Activated CD8-positive, alpha-beta memory T cell treated with anti-CD3 and anti-CD28 coated beads for 4 hours (primary cell): ENCODE measurements at places on chromosomes 1 and 21.
A peak's percentile ranks its signal among the peaks of the same experiment; 100 is the strongest.

GRCh38 chr21:18164933-18165332, 79.7 kb upstream of the CHODL start:
- no peak for DNase-seq

GRCh38 chr1:80085067-80085466, 1078.5 kb upstream of the ADGRL4 start:
- DNase-seq: no peak

DNA sequence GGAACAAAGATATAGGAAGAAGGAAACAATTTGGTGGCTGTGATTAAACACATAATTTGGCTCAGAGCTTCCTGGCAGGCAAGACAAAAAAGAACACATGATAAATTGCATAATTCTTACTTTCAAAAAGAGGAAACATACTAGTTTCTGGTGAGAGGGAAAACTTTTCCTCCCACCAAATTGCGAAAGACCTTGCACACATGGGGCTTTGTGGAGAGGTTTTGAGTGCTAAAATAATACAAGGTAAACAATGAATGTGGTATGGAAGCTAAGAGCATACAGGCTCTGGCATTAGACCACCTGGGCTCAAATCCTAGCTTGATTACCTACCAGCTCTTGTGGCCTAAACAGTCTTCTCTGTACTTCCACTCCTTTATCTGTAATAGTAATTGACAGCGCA, 140.2 kb upstream of the HOOK1 start:
- no peak for DNase-seq

- DNase-seq: no peak
Observed at GRCh38 chr1:65108025-65108642, 39.9 kb upstream of the AK4 start.

- no peak for DNase-seq
Observed at GRCh38 chr21:45509566-45510465, 32.4 kb downstream of the SLC19A1 start.

GRCh38 chr1:9371391-9371935, 78.8 kb downstream of the SPSB1 start:
- no peak for DNase-seq

GRCh38 chr1:169326956-169327268, 40.7 kb downstream of the NME7 start:
- no peak for DNase-seq

GRCh38 chr1:74976491-74976890, 157.7 kb upstream of the LHX8 start:
- no peak for DNase-seq

DNA sequence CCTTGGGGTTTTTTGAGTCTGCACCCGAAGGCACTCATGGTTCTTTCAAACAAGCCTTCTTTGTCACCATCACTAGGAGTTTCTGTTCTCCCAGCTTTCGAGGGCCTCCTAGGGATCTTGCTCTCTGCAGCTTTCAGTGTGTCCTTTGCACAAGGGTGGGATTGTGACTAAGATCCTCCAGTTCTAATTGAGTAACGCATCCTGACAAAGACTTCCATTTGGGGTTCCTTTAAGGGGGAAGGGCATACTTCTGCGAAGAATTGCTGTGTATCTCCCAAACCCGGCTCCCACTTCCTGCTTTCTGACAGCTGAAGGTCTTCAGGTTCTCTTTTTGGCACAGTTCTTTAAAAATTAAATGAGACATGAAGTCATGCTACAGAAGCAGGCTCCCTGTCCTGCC, 139.4 kb downstream of the EDEM3 start:
- no peak for DNase-seq

- DNase-seq: no peak
Observed at GRCh38 chr1:229889031-229889517, 178.0 kb upstream of the GALNT2 start.

DNA sequence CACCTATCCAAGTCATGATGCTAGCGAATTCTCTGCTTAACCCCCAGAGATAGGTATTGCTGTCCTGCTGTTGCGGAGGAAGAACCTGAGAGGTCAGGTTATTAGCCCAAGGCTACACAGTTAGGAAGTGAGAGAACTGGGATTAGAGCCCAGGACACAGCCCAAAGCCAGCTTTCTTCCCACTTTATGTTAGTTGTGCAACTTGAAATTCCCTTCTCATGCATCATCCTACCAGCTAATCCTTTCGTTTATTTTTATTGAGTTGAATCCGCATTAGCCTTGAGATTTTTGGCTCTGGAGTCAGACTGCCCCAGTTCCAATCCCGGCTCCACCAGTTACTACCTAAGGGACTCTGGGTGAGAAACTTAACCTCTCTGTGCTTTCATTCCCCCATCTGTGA, 65.4 kb downstream of the PLEKHA6 start:
- DNase-seq: no peak

- DNase-seq: no peak
Observed at GRCh38 chr1:95451054-95451453, 217.0 kb downstream of the RWDD3 start.

GRCh38 chr1:110239441-110240430, 29.6 kb downstream of the KCNC4 start:
- no peak for DNase-seq

- no peak for DNase-seq
Observed at GRCh38 chr1:193104502-193104906, 710 bp downstream of the GLRX2 start.

- no peak for DNase-seq
Observed at GRCh38 chr1:22471078-22471477, 19.4 kb downstream of the ZBTB40 start.

- DNase-seq: no peak
Observed at GRCh38 chr1:184033711-184034167, 3.8 kb downstream of the COLGALT2 start.

- DNase-seq: no peak
Observed at GRCh38 chr1:153533689-153534201, 2.0 kb downstream of the S100A6 start.

DNA sequence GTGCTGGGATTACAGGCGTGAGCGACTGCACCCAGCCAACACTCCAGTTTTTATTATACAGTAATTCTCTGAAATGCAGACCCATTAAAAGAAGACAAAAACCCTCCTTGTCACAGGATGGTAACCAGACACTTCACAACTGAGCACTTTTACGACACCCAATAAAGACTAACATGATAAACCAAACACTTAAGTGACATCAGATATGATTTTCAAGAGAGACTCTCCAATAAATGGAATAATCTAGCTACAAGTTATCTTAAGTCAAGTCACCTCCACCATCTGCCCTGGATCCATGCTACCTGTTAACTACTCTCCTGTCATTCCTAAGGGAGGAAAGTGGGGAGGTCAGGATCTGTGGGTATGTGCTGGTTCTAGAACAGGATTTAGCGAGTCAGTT, 5.6 kb downstream of the GNG12 start:
- no peak for DNase-seq

DNA sequence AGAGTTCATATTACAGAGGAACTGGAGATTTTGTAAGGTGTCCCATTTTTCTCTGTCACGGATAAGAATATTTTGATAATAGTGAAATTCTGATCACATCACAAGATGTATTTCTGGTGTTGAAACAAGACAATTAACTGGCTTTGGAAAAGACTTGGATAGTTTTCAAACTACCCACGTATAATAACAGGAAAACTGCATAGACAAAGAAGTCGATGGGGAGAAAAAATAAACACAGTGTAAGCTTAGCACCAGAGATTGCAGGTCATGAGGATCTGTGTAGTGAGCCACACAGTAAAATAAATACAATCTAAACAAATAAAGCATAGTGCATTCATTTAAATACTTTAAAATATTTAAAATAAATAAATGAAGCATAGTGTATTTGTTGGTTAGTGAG, 452.3 kb upstream of the ADAMTS5 start:
- no peak for DNase-seq

DNA sequence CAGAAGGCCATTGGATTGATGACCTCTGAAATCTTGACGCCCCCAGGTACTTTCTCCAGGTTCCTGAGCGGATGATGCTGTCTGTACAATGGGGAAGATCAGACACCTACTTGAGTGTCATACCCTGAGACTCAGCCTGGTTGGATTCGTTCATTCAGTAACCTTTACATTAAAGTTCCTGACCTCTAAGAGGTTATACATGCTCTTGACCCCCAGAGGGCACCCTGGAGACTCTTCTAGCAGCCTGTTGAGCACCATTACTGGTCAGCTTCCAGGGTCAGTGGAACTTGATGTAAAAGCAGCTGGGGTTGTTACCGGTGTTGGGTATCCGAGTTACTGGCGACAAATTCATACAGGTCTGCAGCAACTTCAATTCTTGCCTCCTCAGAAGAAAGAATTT, 114.3 kb upstream of the ZNF678 start:
- no peak for DNase-seq

- DNase-seq: no peak
Observed at GRCh38 chr1:219276049-219276738, 102.5 kb downstream of the LYPLAL1 start.

- peak; percentile 9 for DNase-seq
Observed at GRCh38 chr1:19209439-19209989, 552 bp downstream of the UBR4 start.

GRCh38 chr21:21807598-21807903, 809.3 kb downstream of the NCAM2 start:
- no peak for DNase-seq

DNA sequence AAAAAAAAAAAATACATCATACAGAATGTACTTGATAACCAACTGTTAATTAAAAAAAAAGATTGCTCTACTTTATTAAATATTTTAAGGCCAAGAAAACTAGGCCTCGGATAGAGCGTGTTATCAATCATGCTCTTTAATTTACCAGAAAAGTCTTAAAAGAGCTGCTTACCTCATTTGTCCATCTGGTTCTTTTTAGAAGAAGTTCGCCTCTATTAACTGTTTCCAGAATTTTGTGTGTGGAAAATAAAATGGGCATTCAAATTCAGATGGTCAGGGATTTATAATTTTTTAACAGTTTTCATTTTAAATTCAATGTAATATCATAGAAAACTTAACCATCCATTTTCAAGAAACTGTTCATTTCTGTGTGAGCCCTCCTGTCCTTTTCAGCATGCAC, 53.8 kb downstream of the KCNK1 start:
- DNase-seq: no peak
